CD4-positive, alpha-beta T cell (primary cell): ENCODE measurements at places on chromosomes 12 and 14.

GRCh38 chr12:28340261-28341045, 150.2 kb downstream of the CCDC91 start:
- DNase-seq, result no peak

DNA sequence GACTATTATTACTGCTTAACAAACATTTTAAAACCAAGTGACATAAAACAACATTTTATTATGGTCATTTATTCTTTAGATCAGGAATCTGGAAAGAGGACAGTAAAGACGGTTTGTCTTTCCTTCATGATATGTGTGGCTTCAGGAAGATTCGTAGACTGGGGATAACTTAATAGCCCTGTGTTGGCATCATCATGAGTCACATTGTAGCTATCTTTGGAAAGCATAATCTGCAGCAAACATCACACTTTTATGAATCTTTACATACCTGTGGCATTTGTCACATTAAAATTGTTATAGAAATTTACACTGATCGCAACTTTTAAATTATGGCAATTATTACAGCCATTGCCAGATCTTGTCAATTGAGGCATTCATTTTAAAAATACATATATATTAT, 397.1 kb downstream of the NOVA1 start:
- no peak for DNase-seq

GRCh38 chr14:96231526-96232130, 24.4 kb upstream of the BDKRB1 start:
- DNase-seq, result no peak

DNA sequence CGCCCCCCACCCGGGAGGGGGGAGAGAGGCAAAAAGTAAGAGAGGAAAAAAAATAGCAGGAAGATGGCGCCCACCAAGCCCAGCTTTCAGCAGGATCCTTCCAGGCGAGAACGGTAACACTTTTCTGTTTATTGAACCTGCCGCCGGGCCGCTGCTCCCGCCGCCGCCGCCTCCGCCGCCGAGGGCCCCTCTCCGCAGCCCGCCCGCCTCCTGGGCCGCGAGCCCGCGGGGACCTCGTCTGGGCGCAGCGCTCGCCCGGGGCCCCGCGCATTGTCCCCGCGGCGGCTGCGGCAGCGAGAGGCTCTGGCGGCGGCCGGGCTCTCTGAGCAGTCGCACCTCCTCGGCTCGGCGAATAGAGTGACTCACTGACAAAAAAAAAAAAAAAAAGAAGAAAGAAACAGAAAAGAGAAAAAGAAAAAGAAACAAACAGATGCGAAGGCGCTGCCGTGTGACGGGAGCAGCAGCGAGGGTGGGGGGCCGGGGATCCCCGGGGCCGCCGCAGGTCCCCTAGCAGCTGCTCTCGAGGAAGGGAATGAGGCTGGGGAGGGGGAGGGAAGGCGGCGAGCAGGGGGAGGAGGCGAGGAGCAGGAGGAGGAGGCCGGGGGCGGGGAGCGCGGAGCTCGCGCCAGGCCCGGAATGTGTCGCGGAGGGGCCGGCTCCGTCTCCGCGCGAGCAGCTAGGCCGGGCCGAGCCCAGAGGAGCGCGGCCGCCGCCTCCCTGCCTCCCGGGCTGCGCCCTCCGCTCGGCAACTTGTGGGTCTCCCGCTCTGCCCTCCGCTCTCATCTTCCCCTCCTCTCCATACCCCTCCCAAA, 781 bp downstream of the NPAS3 start:
- DNase-seq, result no peak

- DNase-seq, result no peak
Measured at GRCh38 chr12:3293446-3294161, 197.4 kb upstream of the PRMT8 start.

DNA sequence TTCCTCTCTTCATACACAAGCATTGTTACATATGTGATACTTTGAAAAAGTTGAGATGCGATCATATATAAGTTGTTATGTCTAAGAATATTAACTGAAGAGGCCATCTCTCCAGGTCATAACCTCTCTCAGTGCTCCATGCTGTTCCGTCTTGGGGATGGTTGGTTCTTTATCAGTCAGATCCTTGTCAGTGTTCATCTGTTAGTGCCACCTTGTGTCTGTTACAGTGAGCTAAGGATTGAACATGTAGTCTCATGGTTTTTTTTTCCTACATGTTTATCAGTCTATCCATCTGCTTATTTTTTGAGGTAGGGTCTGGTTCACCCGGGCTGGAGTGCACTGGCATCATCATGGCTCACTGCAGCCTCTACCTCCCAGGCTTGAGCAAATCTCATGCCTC, 30.5 kb downstream of the EP400 start:
- DNase-seq, result no peak

DNA sequence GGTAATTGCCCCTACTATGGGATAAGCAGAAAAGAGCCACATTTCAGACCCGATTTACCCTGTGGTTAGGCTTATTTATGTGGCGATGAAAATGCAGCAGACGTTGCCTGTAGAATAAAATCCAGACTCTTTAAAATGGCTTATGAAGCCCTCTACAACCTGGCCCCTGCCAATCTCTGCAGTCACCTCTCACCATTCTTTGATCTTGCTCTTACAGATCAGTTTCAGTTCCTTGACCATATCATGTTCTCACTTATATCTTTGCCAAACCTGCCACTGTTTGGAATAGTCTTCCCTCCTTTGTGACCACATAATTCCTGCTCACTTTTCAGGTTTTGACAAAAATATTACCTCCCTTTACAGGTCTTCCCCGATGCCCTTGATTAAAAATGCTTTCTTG, 264.3 kb upstream of the GARIN6 start:
- DNase-seq, result no peak
